ENCODE measurements at places on chromosomes 16 and 17. TPM values are rescaled to one million over a fixed set of nuclear protein-coding genes. Genes with fewer than 3 reads are reported as not detected.

- H3K27me3 ChIP-seq, result no peaks in the 10 kb centered on the region
- H3K27ac ChIP-seq, result no peak overlapping the region
- no peak overlapping the region for H3K4me3 ChIP-seq
- DNase-seq, result no peak
Observed at GRCh38 chr17:16511593-16511992, 19.6 kb upstream of the LRRC75A start.

DNA sequence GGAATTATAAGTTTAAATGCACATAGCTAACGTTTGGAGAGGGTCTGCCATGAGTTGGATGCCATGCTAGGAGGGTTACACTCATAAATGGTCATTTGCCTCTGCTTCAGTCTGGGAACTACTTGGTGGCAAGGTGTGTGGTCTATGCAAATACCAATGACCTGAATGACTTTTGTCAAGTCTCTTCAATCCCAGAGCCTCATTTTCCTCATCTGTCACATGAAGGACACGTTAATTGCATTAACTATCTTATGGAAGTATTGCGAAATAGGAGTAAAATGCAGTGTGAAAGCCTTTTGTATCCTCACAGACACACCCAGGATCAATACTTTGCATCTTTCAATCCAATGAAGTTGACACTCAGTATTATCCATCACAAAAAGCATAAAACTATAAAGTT is 62.8 kb downstream of the CDK5R1 start:
- no peaks in the 10 kb centered on the region for H3K27me3 ChIP-seq
- no peak overlapping the region for H3K27ac ChIP-seq
- peaks cover 21% of the 10 kb centered on the region for H3K4me1 ChIP-seq
- no peak overlapping the region for H3K4me3 ChIP-seq

- H3K27me3 ChIP-seq, result peaks cover 18% of the 10 kb centered on the region
- no peaks in the 10 kb centered on the region for H3K36me3 ChIP-seq
- peaks cover 2% of the 10 kb centered on the region for H3K4me1 ChIP-seq
- H3K4me3 ChIP-seq, result no peak overlapping the region
- no peak overlapping the region for H3K27ac ChIP-seq
Observed at GRCh38 chr17:77526728-77527350, 386.1 kb downstream of the SEC14L1 start.

DNA sequence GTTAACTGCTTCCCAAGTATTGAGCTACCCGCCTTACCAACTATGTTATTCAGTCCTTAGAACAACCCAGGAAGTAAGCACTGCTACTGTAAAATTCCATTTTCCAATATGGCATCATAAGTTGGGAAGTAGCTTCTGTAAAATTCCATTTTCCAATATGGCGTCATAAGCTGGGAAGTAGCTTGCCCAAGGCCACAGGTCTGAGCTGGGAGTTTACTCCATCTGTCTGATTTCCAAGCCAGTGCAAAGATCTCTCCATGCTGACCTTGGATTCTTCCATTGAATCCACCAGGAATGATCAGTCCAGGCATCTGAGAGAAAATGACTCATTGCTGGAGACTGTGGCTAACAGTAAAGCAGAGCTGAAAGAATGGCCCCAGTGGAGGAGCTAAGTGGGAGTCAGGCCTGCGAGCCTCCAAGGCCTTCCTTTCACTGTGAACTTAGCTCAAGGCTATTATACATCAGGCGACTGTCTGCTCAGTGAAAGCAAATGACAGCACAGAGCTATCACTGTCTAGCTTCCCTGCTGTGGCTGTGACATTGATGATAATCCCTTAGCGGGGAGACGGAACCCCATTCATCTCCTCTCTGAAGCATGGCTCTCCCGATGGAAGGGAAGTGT is 430.4 kb downstream of the HAPSTR1 start:
- no peaks in the 10 kb centered on the region for H3K36me3 ChIP-seq
- H3K4me3 ChIP-seq, result no peak overlapping the region
- no peaks in the 10 kb centered on the region for H3K27me3 ChIP-seq
- DNase-seq, result no peak
- no peaks in the 10 kb centered on the region for H3K4me1 ChIP-seq

GRCh38 chr17:57442914-57443571 is 186.7 kb downstream of the MSI2 start:
- no peak overlapping the region for H3K4me3 ChIP-seq
- no peaks in the 10 kb centered on the region for H3K27me3 ChIP-seq
- H3K27ac ChIP-seq, result peak overlapping the region; percentile 83
- peaks cover 75% of the 10 kb centered on the region for H3K4me1 ChIP-seq

- H3K27me3 ChIP-seq, result peaks cover 35% of the 10 kb centered on the region
- H3K27ac ChIP-seq, result no peak overlapping the region
- H3K36me3 ChIP-seq, result no peaks in the 10 kb centered on the region
- no peak for DNase-seq
- H3K4me1 ChIP-seq, result no peaks in the 10 kb centered on the region
Observed at GRCh38 chr16:27982184-27982583, 81.3 kb downstream of the GSG1L start.

- DNase-seq, result no peak
- no peaks in the 10 kb centered on the region for H3K36me3 ChIP-seq
- H3K4me1 ChIP-seq, result peaks cover 3% of the 10 kb centered on the region
- H3K27ac ChIP-seq, result no peak overlapping the region
Observed at GRCh38 chr17:82438401-82439193, 12.0 kb downstream of the CYBC1 start.

- H3K4me1 ChIP-seq, result peaks cover 24% of the 10 kb centered on the region
- H3K36me3 ChIP-seq, result peaks cover under 1% of the 10 kb centered on the region
- peaks cover 41% of the 10 kb centered on the region for H3K27me3 ChIP-seq
- no peak for DNase-seq
- H3K4me3 ChIP-seq, result no peak overlapping the region
- H3K27ac ChIP-seq, result no peak overlapping the region
Observed at GRCh38 chr17:77782611-77783010, 175.9 kb upstream of the TNRC6C start.

GRCh38 chr17:30113213-30113612 is 3.4 kb upstream of the NSRP1 start:
- DNase-seq, result no peak
- no peaks in the 10 kb centered on the region for H3K27me3 ChIP-seq
- H3K4me3 ChIP-seq, result no peak overlapping the region
- no peaks in the 10 kb centered on the region for H3K36me3 ChIP-seq

DNA sequence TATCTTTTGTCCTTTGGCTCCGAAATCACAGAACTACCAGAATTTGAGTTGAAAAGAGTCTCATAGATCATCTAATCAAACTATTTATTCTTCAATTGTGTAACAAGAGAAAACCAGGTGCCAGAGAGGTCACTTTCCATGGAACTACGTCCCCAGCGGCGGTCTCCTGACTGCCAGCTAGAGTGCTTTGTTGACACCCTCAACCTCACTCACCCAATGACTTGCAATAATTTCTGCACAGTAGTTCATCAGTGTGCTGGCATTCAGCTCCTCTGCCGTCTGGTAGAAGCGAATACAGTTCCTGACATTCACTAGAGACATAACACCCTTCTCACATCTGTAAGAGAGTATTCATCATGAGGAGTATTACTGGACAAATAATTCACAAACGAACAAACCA is 54.2 kb downstream of the ANKFY1 start:
- H3K27me3 ChIP-seq, result no peaks in the 10 kb centered on the region
- peaks cover 50% of the 10 kb centered on the region for H3K4me1 ChIP-seq
- peaks cover 19% of the 10 kb centered on the region for H3K36me3 ChIP-seq
- no peak overlapping the region for H3K27ac ChIP-seq
- no peak overlapping the region for H3K4me3 ChIP-seq
- no peak for DNase-seq

- no peaks in the 10 kb centered on the region for H3K36me3 ChIP-seq
- H3K4me1 ChIP-seq, result no peaks in the 10 kb centered on the region
- H3K27me3 ChIP-seq, result peaks cover 8% of the 10 kb centered on the region
- H3K27ac ChIP-seq, result no peak overlapping the region
Observed at GRCh38 chr16:19907161-19907992, 22.7 kb upstream of the GPRC5B start.

- H3K4me3 ChIP-seq, result no peak overlapping the region
- no peaks in the 10 kb centered on the region for H3K27me3 ChIP-seq
- H3K36me3 ChIP-seq, result no peaks in the 10 kb centered on the region
Observed at GRCh38 chr17:27530764-27531391, 74.6 kb downstream of the KSR1 start.

DNA sequence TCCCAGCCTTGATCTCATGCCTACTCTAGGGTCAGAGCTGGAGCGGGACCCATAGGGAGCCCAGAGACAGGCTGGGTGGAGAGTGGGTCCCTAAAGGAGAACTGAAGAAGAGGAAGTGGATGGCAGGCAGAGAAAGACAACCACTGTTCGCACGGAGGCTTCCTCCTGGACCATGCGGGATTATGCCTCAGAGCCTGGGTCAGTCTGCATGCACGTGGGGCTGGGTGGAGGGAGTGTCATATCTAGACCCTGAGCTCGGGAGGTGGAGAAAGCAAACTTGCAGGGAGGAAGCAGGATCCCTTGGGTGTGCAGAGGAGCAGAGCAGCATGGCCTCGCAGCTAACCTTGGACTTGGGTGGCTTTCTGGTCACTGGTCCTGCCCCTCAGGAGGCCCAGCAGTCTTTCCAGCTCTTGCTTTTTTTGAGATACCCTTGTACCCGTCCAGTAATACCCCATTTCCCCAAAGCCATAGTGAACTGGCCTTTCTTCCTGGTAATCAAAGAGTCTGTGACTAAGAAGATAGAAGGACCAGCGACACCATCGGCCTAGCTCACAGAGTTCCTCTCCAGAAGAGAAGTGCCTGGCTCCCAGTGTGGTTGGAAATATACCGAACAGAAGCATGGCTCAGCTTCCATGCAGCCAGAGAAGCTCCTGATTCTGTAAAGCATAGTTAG is 344.2 kb downstream of the CPPED1 start:
- peaks cover 8% of the 10 kb centered on the region for H3K4me1 ChIP-seq
- H3K27ac ChIP-seq, result no peak overlapping the region
- H3K27me3 ChIP-seq, result no peaks in the 10 kb centered on the region
- no peak overlapping the region for H3K4me3 ChIP-seq
- peaks cover 2% of the 10 kb centered on the region for H3K36me3 ChIP-seq

DNA sequence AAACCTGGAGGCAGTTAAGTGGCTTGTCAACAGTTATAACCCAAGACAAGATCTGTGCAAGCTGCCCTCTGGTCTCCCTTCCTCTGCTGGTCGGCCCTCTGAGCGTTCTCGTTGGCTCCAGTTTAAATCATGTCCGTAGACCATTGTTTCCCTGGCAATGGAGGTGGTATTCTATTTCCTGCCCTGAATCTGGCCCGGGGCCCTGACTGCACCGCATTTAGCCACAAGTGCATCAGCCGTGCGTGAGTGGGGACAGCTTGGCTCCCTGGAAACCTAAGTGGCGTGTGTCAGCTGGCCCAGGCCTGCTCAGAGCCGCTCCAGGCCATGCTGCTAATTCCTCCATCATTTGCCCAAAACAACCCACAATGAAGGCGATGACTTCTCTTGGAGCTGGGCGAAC is 15.0 kb upstream of the MYLK3 start:
- no peak for DNase-seq
- no peaks in the 10 kb centered on the region for H3K4me1 ChIP-seq
- peaks cover 19% of the 10 kb centered on the region for H3K27me3 ChIP-seq
- no peak overlapping the region for H3K4me3 ChIP-seq
- no peaks in the 10 kb centered on the region for H3K36me3 ChIP-seq

- H3K36me3 ChIP-seq, result peaks cover 2% of the 10 kb centered on the region
- H3K4me1 ChIP-seq, result peaks cover 22% of the 10 kb centered on the region
- peak overlapping the region; percentile 10 for H3K4me3 ChIP-seq
- peak; percentile 49 for DNase-seq
- no peak overlapping the region for H3K27ac ChIP-seq
Observed at GRCh38 chr17:83119987-83120864, 40.8 kb downstream of the METRNL start.

GRCh38 chr17:80539022-80539641 is 5.5 kb upstream of the RPTOR start:
- peaks cover 7% of the 10 kb centered on the region for H3K4me1 ChIP-seq
- H3K36me3 ChIP-seq, result no peaks in the 10 kb centered on the region
- no peak overlapping the region for H3K27ac ChIP-seq
- H3K27me3 ChIP-seq, result peaks cover 1% of the 10 kb centered on the region
- no peak overlapping the region for H3K4me3 ChIP-seq

GRCh38 chr16:85473909-85474620 is 139.1 kb upstream of the GSE1 start:
- H3K4me3 ChIP-seq, result no peak overlapping the region
- no peaks in the 10 kb centered on the region for H3K27me3 ChIP-seq
- H3K27ac ChIP-seq, result no peak overlapping the region
- DNase-seq, result no peak
- H3K4me1 ChIP-seq, result peaks cover 8% of the 10 kb centered on the region

The SOX9 gene
- 9.5 TPM for total RNA-seq

The HES7 gene
- total RNA-seq, result 0.70 TPM

The ZSCAN10 gene
- total RNA-seq, result not detected

The HSD17B2 gene
- not detected for total RNA-seq

The GFER gene
- total RNA-seq, result 17.5 TPM

The MYH1 gene
- not detected for total RNA-seq

The RPA1 gene
- total RNA-seq, result 56.6 TPM

The PHB1 gene
- total RNA-seq, result 114 TPM

The SEPTIN12 gene
- total RNA-seq, result not detected

The CLDN7 gene
- 0.42 TPM for total RNA-seq

The ASIC2 gene
- not detected for total RNA-seq
